Aorta (tissue), 5 donors: ENCODE measurements at places on chromosomes 3 and 15. TPM values are rescaled to one million over a fixed set of nuclear protein-coding genes. Genes with fewer than 3 reads are reported as not detected.

DNA sequence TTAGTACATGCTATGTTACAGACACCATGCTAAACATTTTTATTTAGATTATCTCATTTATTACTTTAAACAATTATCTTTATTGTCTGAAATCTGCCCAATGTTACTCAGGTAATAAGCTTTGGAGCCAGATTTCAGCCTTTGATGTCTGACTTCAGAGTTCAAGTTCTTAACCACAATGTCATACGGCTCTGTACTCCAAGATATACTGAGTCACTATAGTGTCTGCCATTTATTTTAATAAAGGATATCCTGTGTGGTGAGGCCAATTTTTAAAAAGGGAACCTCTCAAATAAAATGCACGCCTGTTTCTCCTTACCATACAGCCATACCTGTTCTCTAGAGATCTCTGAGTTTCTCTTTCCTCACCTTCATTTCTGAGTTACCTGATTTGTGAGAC is 193.1 kb downstream of the EPHA3 start:
- DNase-seq, result no peak
- H3K27ac ChIP-seq, result no peak overlapping the region
- no peaks in the 10 kb centered on the region for H3K27me3 ChIP-seq
- no peaks in the 10 kb centered on the region for H3K36me3 ChIP-seq

DNA sequence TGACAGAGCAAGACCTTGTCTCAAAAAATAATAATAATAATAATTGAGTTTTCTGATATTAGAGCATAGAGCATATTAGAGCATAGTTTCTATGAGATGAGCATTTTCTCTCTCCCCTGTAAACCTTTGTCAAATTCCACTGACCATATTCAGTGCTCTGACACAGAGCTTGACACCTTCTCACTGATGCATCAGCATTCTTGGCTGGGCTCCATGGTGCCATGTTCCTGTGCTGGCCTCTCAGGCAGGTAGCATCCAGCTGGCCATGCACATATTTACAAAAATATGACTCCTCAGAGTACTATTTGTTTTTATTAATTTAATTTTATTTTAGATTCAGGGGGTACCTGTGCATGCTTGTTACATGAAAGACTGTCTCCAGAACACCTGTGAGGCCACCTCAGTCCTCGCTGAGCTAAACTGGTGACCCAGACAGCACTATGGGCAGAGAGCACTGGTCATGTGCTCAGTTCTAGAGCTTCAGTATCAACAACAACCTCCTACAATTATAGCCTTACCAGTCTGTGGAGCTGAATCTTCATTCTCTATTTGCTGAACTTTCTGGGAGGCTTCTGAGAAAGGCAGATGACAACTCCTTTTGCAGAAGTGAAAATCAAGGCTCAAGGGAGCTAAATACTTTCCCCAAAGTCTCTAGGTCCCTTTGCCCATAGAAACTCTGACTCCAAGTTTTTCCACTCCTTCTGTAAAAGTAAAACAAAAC is 21.6 kb upstream of the SLC28A2 start:
- H3K27me3 ChIP-seq, result no peaks in the 10 kb centered on the region
- no peak overlapping the region for H3K4me3 ChIP-seq
- no peak overlapping the region for H3K27ac ChIP-seq
- DNase-seq, result no peak

Gene XIRP1
- not detected for total RNA-seq

Gene C3orf70
- total RNA-seq, result 20.4 TPM

- DNase-seq, result no peak
- no peak overlapping the region for H3K27ac ChIP-seq
- H3K27me3 ChIP-seq, result no peaks in the 10 kb centered on the region
Measured at GRCh38 chr15:27250223-27250622, 279.2 kb downstream of the GABRG3 start.

Gene HTR3D
- total RNA-seq, result not detected

DNA sequence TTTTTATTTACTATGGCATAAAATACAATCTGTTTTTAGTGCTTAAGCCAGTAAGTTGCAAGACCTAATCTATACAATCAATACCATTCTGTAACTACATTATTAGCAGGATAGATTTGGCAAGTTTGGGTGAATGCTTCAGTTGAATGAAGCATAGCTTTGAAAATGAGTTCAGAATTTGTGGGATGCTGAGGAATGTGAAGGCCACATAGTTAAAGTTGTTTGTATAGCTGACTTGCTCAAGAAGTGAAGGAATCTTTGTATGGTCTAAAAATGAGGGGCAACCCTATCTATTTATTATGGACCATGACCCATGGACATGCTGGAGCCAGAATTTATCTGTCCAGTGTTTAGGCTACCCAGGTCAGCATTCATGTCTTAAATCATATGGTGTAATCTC is 58.5 kb downstream of the CRYBG3 start:
- H3K36me3 ChIP-seq, result no peaks in the 10 kb centered on the region
- H3K27ac ChIP-seq, result no peak overlapping the region
- H3K4me3 ChIP-seq, result no peak overlapping the region
- DNase-seq, result no peak
- H3K4me1 ChIP-seq, result no peaks in the 10 kb centered on the region

- H3K36me3 ChIP-seq, result no peaks in the 10 kb centered on the region
- H3K4me1 ChIP-seq, result no peaks in the 10 kb centered on the region
- H3K27ac ChIP-seq, result no peak overlapping the region
- no peak overlapping the region for H3K4me3 ChIP-seq
Measured at GRCh38 chr3:174547801-174548435, 311.2 kb upstream of the NAALADL2 start.

DNA sequence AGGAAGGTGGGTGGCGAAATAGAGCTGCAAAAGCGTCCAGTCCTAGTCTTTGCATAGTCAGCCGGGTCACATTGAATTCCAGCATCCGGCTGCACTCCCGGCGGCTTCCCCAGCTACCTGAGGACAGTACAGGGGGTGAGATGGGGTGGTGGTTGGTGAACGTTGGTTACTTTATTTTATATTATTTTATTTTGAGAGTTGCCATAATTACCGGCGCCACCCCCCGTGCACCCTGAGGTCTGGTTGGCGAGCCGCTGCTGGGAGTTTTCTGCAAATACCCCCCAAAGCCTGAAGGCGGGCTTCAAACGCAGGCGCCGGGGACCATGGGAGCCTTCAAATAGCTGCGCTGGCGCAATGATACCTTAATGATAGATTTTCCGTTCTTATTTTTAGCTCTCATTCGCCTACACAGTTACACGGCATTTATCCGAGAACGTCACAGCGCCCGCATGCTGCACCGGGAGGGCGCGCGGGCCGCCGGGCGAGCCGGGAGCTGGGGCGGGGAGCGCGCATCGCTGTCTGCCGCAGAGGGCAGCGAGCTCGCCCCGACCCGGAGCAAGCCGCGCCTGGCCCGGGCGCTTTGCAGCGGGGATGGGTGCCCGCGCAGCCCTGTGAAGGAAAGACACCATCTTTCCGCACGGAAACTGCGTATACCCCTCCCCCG is 756 bp upstream of the RASGRF1 start:
- H3K27ac ChIP-seq, result no peak overlapping the region
- no peaks in the 10 kb centered on the region for H3K36me3 ChIP-seq
- H3K4me1 ChIP-seq, result no peaks in the 10 kb centered on the region
- DNase-seq, result peak; percentile 53

DNA sequence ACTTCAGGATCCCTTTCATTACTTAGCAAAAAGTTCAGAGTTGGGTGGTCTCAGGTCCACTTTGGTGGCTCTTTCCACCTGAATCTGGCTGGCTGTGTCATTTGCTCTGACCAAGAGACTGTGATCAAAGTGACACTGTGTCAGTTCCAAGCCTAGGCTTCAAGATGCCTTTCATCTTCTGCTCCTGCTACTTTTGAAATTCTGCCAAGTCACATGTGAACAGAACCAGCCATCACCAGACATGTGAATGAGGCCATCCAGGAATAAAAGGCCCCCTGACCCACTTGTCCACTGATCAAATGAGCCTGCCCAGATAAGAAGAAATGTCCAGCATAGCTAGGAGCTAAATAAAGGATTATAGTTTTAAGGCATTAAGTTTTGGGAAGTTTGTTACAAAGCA is 132.2 kb downstream of the OSBPL10 start:
- H3K36me3 ChIP-seq, result no peaks in the 10 kb centered on the region
- H3K4me1 ChIP-seq, result no peaks in the 10 kb centered on the region
- no peak overlapping the region for H3K27ac ChIP-seq
- no peaks in the 10 kb centered on the region for H3K27me3 ChIP-seq

Gene SMCO1
- total RNA-seq, result not detected

GRCh38 chr15:60957111-60957510 is 272.0 kb downstream of the RORA start:
- no peak overlapping the region for H3K27ac ChIP-seq
- DNase-seq, result no peak
- H3K27me3 ChIP-seq, result no peaks in the 10 kb centered on the region
- H3K4me1 ChIP-seq, result no peaks in the 10 kb centered on the region
- no peak overlapping the region for H3K4me3 ChIP-seq
- no peaks in the 10 kb centered on the region for H3K36me3 ChIP-seq

DNA sequence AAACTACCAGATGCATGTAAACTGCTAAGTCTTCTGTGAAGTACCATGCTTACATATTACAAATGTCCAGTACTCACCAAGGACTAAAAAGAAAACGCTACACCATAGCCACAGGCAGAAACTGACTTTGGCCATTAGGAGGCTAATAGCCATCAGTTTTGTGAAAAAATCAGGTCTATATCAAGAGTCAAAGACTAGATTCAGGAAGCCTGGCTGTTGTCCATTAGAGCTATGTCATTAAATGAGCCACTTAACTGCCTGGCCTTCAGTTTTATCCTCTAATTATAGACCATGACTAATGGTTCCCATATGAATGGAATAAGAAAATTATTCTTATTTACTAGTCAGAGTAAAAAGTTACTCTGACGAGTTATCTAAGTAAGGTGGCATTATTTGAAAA is 144.1 kb downstream of the VPS13C start:
- no peaks in the 10 kb centered on the region for H3K4me1 ChIP-seq
- peaks cover 2% of the 10 kb centered on the region for H3K36me3 ChIP-seq
- no peak overlapping the region for H3K27ac ChIP-seq
- H3K4me3 ChIP-seq, result no peak overlapping the region
- DNase-seq, result no peak
- H3K27me3 ChIP-seq, result no peaks in the 10 kb centered on the region

Gene WNT7A
- not detected for total RNA-seq

Gene ALDH1L1
- total RNA-seq, result 10.9 TPM
